ENCODE measurements at places on chromosomes 13 and 19.

DNA sequence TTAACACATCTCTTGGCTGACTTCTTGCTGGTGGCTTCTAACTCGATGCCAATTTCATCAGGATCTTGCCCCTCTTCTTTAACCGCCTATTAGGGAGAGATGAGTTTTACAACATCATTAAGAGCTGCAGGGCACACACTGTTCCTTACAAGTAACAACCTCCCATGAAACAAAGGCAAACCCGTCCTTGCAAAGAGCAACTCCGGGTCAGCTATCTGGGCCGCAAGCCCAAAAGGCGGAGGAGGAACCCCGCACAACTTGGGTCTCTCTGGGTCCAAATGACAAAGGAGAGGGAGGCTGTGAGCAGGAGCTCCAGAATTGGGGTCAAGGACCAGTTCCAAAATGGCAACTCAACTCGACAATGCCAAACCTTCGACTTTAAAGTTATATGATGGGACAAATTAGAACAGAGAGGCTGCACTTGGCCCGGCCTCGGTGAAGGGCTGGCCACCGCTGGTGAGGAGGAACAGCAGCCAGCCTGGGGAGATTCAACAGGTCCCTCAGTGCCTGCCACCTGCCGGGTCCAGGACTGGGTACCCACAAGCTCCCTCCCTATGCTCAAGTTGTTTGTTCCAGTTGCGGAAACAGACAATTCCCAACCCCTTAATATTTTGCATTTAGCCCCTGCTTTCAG lies 1.1 kb downstream of the SAFB2 start:
- DNase-seq, result no peak

GRCh38 chr13:67740871-67741535 lies 510.9 kb upstream of the PCDH9 start:
- no peak for DNase-seq

GRCh38 chr13:47306991-47307390 lies 410.1 kb upstream of the HTR2A start:
- no peak for DNase-seq

- DNase-seq, result no peak
These were observed 844 bp upstream of the RFX1 start for GRCh38 chr19:14006766-14007562.

DNA sequence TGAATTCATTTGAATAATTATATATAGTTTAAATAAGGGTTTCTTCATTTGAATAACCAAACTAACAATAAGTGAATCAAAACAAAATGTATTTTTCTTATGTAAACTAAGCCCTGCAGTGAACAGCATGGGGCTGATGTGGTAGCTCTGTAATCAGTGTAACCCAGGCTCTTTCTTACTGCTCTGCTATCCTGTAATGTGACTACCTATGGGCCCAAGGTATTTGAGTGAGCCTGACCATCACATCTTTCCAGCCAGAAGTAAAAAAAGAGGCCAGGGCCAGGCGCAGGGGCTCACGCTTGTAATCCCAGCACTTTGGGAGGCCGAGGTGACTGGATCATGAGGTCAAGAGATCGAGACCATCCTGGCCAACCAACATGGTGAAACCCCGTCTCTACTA lies 494.6 kb downstream of the DCT start:
- DNase-seq, result no peak

DNA sequence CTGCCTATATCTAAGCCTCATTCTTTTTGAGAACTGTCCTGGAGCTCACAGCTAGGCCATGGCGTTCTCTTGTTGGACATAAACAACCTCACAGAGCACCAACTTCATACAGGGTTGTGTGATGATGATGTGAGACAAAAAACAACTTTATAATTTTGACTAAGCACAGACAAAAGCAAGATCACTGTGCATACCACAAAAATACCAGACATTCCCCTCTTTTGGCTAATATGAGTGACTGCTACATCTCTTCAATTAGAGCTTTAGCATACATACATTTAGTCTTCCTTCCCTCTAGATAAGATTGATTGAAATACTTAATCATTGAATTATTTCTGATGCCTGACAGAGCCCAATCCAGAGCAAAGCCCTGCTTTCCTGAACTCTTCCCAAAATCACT lies 8.3 kb downstream of the MAB21L1 start:
- DNase-seq, result peak; percentile 67

DNA sequence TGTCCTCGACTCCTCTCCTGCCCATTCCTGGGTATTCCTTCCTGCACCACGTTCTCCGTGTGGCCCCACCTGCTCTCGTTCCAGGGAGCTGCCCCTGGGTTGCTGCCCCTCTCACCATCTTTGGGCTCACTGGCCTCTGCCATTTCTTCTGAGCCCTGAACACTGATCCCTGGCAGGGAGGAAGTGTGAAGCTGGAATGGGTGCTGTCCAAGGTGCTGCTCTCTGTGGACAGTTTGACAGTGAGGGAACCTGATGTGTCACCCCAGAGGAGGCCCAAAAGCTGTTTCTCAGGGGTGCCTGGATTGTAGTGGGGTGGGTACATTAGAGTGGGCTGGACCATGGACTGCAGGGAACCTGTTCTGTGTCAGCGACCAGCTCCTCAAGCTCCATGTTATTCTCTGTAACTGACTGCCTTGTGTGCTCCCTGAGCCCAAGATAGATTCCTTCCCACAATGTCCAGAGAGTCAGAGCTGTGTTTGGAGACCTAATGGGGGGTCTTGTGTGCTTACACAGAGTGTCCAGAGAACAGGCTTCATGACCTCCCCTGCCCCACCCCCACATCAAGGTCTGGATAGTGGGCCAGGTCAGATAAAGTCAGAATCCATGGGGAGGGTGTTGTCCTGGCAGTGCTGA lies 7.2 kb upstream of the CEACAM8 start:
- peak; percentile 17 for DNase-seq

DNA sequence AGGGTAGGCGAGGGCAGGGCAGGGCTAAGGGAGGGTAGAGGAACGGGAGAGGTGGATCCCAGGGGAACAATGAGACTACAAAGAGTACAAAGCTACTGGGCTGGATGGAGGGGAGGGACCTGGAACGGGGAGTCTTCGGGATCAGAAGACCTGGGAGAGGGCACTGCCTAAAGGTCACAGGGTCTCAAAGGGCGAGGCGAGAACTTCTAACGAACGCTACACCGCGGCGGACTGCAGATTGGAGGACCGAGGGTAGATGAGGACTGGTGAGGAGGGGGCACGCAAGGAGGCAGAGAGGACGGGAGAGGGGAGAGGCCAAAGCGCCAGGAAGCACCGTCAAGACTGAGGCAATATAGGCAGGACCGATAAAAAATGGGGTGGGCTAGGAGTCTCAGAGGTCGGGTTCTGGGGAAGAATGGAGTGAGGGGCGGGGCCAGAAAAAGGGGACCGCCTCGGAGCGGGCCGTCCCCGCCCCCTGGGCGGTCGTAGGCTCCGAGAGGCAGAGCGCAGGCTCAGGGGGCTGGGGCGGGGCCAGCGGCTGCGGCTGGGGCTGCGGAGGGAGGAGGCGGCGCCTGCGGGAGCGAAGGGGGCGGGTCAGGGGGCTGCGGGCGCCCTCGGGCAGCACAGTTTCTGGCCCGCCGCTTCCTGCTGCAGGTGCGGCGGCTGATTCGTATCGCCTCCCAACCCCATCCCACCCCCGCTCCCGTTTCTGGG lies 1.3 kb upstream of the KCNC3 start:
- peak; percentile 4 for DNase-seq

DNA sequence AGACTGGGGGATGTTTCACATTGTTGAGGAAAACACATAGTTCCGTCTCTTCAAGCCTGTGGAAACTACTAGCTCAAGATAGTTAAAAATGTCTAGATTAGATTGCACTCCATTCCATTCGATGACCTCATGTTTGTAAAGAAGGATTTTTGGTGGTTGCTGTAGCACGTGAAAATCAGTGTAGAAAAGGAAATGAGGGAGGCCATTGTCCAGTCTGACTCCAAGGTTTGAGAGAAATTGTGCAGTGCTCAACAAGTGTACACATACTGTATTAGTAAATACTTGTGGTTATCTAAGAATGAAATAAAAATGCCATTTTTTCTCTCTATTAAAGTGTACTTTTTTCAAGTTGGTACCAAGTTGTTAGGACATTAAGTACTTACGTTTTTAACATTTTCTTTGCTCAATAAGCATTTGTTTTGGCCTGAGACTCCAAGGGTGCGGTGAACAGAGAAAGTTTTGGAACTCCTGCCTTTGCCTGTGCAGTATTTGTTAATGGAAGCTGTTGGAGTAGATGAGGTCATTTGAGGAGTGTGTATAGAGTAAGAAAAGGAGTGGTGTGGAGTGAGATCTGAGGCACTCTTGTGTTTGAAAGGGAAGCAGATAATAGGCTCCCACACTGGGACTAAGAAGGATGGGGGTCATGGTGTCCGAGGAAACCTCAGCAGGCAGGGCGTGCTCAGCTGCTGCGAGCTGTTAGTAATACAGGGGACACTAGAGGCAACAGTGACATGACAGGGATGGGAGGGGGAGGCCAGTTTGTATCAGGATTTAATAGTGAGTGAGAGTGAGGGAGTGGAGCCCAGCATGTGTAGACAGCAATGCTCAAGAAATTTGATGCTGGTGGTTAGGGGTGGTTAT lies 4.4 kb downstream of the WASF3 start:
- peak; percentile 69 for DNase-seq

DNA sequence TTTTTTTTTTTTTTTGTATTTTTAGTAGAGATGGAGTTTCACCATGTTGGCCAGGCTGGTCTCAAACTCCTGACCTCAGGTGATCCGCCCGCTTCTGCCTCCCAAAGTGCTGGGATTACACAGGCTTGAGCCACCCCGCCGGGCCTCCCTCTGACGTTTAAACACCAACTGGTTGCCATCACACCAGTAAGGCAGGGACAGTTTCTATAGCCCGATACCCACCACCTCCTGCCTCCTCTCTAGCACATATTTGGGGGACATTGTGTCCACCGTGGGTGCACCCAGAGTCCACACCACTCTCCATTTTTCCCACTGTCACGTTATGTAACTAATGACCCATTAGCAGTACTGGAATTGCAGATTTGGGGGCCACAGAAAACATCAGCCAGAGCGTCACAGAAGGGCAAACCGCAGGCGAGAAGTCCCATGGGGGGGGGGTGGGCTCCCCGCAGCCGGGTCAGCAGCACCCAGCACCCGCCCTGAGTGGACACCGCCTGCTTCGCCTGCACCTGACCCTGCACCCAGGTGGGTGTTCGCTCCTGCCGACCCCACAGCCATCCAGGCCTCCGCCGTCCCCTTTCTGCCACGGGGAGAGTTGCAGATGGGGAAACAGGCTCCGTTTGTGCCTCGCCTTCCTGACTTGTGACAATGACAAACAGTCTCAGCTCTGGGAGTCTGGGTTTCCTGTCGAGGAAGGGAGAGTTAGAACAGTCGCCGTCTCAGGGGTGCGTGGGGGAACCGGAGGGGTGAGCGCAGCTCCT lies 3.6 kb downstream of the ONECUT3 start:
- no peak for DNase-seq

DNA sequence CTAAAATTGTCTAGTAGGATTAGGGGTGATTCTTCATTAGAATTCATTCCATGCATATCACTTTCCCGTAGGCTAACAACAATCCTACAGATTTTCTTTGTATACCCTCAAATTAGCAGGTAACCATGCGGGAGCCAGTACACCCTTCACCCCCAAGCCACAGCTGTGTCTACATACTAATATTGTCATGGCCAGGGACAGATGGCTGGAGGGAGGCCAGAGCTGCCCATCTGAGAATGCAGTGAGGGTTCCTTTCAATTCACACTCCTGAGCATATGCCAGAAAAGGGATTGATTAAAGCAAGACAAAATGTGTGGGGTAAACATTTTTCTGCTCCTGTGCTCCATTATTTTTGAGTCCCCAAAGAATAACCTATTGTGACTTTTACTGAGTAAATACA lies 68.9 kb downstream of the FREM2 start:
- DNase-seq, result no peak

GRCh38 chr19:15412832-15413231 lies 6.0 kb downstream of the AKAP8L start:
- no peak for DNase-seq

- DNase-seq, result no peak
These were observed 27.0 kb downstream of the OXGR1 start for GRCh38 chr13:96967248-96967745.

DNA sequence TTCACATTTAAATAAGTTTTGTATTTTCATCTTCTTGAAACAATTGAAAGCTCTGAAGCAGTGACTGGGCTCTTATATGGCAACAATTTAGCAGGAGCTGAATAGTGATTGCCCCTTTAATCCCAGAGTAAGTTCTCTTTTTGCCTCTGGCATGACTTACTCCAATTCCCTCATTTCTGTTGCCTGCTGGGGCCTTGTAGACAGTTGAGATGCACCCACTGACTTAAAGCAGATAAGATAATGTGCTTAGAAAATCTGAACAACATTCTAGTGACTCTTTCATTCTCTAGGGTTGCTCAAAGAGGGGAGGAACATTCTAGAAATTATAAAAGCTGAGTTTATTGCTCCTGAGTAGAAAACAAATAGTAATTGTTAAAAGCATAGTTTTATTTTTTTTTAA lies 52.8 kb downstream of the AKAP11 start:
- no peak for DNase-seq

- DNase-seq, result no peak
These were observed 6.7 kb downstream of the BCL3 start for GRCh38 chr19:44755219-44755618.

DNA sequence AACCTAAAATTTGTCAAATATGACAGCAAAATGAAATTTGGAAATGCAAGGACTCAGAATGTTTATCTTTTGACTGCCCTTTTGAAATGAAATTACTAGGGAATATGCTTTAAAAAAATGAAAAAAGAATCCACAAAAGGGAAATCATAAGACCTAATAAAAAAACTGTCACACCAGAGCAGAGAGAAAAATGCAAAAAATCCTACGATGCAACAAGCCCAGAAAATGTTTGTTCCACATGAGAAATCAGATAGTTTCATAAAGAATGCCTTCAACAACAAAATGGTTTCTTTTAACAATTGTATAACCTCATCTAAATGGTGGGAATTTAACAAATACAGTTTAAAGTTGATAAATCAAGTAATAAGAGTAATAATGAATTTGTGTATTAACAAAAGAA lies 8.0 kb downstream of the LPAR6 start:
- no peak for DNase-seq

DNA sequence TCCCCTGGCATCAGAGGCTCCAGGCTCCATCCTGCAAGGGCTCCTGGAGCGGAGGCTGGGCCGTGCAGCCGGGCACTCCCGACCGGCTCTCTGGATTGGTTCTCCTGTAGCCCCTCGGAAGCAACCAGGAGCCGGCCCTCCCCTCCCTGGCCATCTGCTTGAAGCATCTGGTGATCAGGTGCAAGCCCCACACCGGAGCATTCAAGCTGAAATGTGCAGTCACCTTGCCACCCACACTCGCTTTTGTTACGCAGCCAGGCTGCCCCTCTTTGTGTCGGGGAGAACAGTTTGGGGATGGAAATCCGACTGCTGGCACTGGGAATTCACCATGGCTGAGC lies 258.8 kb downstream of the ZNF536 start:
- no peak for DNase-seq

GRCh38 chr13:98478189-98479129 lies 98.4 kb downstream of the STK24 start:
- peak; percentile 35 for DNase-seq

- DNase-seq, result no peak
These were observed 373.8 kb downstream of the DACH1 start for GRCh38 chr13:71493189-71493588.

- DNase-seq, result no peak
These were observed 310.5 kb downstream of the ATP8A2 start for GRCh38 chr13:25682276-25682675.
